ENCODE measurements at places on chromosomes 16 and 17.

DNA sequence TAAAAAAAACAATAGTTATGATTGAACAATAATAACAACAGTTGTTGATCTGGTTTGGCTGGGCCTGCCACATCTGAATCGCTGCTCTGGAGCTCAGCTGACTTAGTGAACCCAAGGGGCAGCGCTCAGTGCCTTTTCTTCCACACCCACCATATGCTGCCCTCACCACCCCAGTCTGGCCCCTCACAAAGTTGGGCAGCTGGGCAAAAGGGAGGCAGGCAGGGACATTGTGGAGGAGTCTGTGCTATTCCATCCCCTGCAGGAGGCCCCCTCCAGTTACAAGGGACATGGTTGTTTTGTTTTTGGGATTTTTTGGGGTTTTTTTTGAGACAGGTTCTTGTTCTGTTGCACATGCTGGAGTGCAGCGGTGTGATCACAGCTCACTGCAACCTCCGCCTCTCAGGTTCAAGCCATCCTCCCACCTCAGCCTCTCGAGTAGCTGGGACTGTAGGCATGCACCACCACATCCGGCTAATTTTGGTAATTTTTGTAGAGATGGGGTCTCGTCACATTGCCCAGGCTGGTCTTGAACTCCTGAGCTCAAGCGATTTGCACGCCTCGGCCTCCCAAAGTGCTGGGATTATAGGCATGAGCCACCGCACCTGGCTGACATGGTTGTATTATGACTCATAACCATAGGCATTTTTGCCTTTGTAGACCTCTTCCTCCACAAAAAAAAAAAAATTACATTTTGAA is 8.6 kb upstream of the PECAM1 start:
- DNase-seq: no peak

DNA sequence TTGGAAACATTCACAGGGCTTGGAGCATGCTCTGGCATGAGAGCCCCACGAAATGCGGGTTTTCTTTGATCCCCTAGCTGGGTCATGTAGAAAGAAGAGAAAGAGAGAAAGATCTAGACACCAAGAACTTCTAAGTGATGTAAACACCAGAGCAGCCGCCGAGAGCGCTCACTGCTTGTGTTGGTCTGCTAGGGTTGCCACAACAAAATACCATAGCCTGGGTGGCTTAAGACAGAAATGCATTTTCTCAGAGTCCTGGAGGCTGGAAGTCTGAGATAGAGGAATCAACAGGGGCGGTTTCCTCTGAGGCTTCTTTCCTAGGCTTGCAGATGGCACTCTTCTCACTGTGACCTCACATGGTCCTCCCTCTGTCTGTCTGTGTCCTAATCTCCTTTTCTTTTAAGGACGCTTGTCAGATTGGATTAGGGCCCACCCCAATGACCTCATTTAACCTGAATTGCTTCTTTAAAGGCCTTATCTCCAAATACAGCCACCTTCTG is 139.5 kb downstream of the CYLD start:
- DNase-seq: no peak

- DNase-seq: no peak
Measured at GRCh38 chr17:10547351-10547750, 2.1 kb downstream of the MYH2 start.

DNA sequence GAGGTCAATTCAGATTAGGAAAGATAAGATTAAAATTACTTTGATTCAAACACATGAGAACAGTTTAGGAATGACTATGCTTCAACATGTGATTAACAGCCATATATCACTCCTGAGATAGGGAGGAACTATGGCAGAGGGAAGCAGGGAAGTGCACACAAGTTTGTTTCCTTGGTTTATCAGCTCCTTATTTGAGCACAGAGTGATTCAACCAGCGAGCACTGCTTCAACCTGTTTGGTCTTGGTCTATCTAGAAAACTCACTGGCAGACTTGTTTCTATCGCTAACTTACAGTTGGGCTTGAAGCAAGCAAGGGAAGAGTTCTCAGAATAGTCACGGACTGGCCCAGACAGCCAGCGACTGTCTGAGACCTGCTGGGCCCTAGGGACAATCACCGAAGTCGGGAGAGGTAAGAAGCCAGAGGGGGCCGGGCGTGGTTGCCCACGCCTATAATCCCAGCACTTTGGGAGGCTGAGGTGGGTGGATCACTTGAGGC is 23.5 kb downstream of the TUBG1 start:
- DNase-seq: no peak

DNA sequence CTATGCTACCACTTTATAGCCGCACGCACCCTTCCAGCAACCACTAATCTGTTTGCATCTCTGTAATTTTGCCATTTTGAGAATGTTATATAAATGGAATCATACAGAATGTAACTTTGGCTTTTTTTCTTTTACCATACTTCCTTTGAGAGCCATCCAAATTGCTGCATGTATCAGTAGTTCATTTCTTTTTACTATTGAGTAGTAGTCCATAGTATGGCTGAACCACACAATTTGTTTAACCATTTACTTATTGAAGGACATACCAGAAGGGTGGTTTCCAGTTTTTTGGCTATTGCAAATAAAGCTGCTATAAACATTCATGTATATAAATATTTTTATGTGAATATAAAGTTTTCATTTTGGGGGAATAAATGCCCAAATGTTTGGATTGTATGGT is 8.8 kb downstream of the TENT4B start:
- DNase-seq: no peak

DNA sequence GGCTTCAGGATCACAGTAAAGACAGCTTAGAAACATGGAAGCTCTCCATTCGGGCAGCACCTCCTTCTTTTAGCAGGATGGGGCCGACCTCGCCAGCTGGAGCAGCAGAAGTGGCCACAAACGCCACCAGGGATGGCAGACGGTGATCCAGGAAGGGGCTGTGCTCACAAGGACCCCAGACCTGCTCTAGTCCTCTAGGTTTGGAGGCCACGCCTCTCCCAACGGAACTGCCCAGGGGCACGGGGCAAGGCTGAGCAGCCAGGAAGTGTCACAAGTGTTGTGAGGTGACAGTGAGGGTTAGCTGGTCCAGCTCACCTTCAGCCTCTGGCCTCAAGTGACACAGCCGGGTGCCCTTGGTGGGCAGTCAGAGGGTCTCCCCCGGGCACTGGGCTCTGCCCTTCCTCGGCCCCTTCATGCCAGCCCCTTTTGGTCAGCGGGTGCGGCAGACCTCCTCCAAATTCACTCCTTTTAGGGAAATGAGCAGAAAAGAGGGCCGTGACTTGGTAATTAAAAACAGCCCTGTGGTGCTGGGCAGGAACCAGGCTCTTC is 20.4 kb downstream of the CEP295NL start:
- no peak for DNase-seq

DNA sequence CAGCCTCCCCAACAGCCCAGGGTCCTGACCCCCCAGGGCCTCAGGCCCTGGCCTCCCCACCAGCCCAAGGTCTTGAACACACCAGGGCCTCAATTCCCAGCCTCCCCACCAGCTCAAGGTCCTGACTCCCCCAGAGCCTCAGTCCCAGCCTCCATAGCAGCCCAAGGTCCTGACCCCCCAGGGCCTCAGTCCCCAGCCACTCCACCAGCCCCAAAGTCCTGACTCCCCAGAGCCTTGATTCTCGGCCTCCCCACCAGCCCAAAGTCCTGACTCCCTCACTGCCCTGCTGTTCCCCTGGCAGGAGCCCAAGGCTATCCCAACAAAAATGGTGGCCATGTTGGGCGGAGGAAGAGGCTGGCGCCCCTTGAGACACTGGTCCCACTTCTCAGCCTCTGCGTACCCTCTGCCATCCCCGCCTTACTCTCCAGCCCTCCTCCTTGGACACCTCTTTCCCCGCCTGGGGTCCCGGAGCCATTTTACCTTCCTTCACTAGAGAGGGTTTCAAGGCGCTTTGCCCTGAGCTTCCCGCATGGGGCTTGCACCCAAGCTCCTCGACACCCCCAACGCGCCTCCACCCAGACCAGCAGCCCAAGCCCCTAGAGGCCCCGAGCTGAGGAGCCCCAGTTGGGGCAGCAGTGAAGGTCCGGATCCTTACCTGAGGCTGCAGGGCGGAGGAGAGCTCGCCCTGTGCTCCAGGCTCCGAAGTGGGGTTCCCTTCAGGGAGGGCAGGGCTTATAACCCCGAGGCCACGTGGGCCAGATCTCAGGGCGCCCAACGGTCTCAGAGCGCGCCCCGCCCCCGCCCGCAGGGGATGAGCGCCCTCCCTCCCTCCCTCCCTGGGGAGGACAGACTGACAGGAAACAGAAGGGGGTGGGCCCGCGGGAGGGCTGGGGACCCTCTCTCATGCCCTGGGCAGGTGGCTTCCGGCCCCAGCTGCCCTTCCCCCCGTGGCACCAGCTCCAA is 3.5 kb upstream of the TSPOAP1 start:
- DNase-seq: no peak

- DNase-seq: no peak
Measured at GRCh38 chr16:85781156-85781555, 18.2 kb downstream of the EMC8 start.

- no peak for DNase-seq
Measured at GRCh38 chr16:262121-262745, 13.5 kb downstream of the RGS11 start.

GRCh38 chr17:60534010-60534555 is 8.0 kb upstream of the APPBP2 start:
- no peak for DNase-seq

Measured in AG09309 (cell line).